ENCODE measurements at places on chromosomes 5 and 9. TPM values are rescaled to one million over a fixed set of nuclear protein-coding genes. Genes with fewer than 3 reads are reported as not detected.

FOXE1 gene
- not detected for total RNA-seq

PRRT1B gene
- not detected for total RNA-seq

DOK3 gene
- total RNA-seq: 3.0 TPM

PLAC8L1 gene
- not detected for total RNA-seq

SH3TC2 gene
- total RNA-seq: 1.6 TPM

SMIM33 gene
- total RNA-seq: not detected

ITK gene
- total RNA-seq: 0.16 TPM

SUSD3 gene
- total RNA-seq: 1.6 TPM

NR4A3 gene
- 8.7 TPM for total RNA-seq

DPM2 gene
- 11.4 TPM for total RNA-seq

OBP2B gene
- not detected for total RNA-seq

ADGRD2 gene
- not detected for total RNA-seq

ANKDD1B gene
- 1.7 TPM for total RNA-seq

GLDC gene
- total RNA-seq: 10.0 TPM

INSYN2B gene
- total RNA-seq: 1.4 TPM

NFIL3 gene
- 31.4 TPM for total RNA-seq

NR2F1 gene
- total RNA-seq: 121 TPM

KCNN2 gene
- total RNA-seq: 34.6 TPM

PRSS3 gene
- not detected for total RNA-seq

NTRK2 gene
- total RNA-seq: 266 TPM

PRUNE2 gene
- 13.4 TPM for total RNA-seq

NUDT12 gene
- total RNA-seq: 34.8 TPM

OR1Q1 gene
- not detected for total RNA-seq

GARIN3 gene
- not detected for total RNA-seq

PRXL2C gene
- total RNA-seq: 5.1 TPM

ENHO gene
- total RNA-seq: 37.6 TPM

All from occipital lobe (tissue), 3 donors.